ENCODE measurements at places on chromosomes 7 and 10.

GRCh38 chr10:80582286-80582960 is 44.7 kb downstream of the SH2D4B start:
- no peak for DNase-seq

DNA sequence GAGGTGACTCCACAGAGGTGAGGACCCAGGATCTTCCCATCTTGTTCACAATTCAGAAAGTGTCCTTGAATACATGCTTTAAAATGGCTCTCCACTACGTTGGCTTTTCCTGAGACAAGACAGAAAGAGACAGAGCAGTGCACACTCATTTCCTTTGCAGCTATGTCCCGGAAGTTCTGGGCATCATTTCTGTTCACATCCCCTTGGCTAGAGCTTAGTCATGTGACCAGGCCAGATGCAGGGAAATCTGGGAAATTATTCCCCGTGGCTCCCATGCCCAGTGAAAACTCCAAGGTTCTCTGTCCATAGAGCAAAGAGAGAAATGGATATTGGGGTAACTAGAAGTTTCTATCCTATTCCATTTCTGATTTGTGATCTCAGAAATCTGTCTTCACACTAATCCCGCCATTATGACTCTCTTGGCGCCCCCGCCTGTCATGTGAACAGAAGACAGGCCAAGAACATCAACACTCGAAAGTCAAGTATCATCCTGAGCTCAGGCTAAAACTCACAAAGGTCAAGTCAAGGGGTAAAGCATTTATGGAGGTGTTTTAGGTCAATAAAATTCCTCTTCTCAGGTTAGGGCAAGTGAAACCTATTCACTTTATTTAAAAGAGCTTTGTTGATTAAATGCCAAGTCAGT is 251.4 kb upstream of the HABP2 start:
- DNase-seq: no peak

DNA sequence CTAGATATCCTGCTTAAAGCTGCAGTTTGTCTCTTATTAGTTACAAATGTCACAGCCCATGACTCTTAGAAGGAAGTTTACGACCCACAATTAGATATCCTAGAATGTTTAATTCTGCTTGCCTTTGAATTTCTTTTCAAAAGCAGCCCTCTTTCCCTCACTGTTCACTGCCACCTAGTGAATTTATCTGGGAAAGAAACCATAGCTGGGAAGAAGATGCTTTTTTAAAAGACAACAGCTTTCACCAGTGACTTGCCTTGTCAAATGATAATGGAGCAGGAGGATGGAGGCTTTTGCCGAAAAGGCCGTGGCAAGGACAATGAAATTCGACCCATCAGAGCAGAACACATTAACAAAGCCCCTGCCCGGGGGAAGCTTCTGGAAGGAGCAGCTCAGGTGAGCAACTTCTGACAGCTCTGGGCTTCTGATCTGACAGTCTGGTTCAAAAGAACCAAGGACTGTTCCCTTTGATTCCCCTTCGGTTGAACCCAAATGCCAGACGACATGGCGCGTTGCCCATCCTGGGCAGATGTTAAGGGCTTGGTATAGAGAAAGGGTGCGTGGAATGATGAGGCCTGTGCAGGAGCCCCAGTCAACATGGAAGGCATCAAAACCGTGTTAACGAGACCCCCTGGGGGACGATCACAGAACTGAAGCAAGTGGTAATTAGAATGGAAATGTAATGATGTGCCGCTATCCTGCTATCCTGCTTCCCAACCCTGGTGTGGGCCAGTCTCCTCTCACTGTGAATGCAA is 236.8 kb downstream of the FRMD4A start:
- DNase-seq: no peak

DNA sequence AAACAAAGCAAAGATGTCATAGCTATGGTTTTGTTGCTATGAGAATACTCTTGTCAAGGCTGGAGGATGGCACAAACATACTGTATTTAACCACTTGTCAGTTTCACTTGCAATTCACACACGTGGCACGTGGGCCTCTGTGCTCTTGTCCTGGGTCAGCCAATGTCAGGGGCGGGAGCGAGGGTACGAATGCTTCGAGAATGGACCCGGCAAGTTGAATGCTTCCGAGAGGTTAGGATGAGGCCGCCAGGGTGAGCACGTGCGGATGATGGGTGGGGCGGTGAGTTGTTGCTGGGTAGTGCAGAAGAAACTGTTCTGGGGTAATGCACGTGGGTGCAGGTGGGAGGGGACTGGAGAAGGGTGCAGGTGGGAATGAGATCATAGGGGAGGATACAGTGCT is 10.4 kb upstream of the OCM2 start:
- DNase-seq: no peak

DNA sequence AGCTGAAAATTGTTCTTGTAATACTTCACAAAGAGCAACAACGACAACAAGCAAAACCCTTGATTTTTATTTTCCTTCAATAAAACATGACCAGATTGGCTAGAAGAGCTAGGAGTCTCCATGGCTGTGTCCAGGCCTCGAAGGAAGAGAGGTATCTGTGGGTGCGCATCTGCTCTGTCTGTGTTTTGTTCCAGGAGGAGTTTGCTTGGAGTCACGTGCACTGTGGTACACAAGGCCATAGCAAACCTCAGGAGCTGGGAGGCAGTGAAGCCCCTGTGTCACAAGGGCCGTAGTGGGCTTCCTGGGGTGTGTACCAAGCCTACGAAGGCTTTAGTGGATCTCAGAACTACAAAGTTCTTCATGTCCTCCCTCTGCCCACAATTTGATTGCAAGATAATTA is 271.7 kb downstream of the TWIST1 start:
- no peak for DNase-seq

GRCh38 chr10:35552650-35553342 is 52.3 kb upstream of the GJD4 start:
- DNase-seq: no peak

- no peak for DNase-seq
Measured at GRCh38 chr10:74406006-74406405, 255.0 kb downstream of the ADK start.

GRCh38 chr7:138924501-138925225 is 56.5 kb downstream of the KIAA1549 start:
- no peak for DNase-seq

GRCh38 chr10:75117995-75118394 is 6.5 kb downstream of the SAMD8 start:
- DNase-seq: no peak

GRCh38 chr7:121180436-121181063 is 148.2 kb upstream of the WNT16 start:
- DNase-seq: no peak

DNA sequence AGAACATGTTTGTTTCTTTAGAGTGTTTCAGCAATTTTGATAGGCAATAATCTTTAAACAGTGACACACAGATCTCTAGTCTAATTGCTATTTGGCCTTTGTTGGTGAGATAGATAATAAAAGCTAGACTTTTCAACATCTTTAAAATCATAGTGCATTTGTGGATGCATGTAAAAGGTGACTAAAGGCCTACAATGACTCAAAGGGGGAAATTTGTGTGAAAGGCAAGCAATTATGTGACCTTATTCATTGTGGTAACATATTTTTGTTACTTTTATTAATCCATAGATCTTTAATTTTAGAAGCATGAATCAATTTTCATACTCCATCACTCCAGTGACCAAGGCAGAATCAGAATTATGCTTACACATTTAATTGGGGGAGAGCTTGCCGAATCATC is 299.7 kb downstream of the DGKB start:
- DNase-seq: no peak

All from stimulated activated CD4-positive, alpha-beta T cell treated with anti-CD3 and anti-CD28 coated beads, Interleukin-4, amount 100 ng/mL, for 4 hours (primary cell).